ENCODE measurements at places on chromosomes 4 and X. TPM values are rescaled to one million over a fixed set of nuclear protein-coding genes. Genes with fewer than 3 reads are reported as not detected.

MAGEB10 gene
- not detected for total RNA-seq

GPR82 gene
- total RNA-seq = not detected

NEUROG2 gene
- total RNA-seq = not detected

NOX1 gene
- not detected for total RNA-seq

PAGE5 gene
- total RNA-seq = not detected

FAM53A gene
- total RNA-seq = 10.5 TPM

NDUFA1 gene
- total RNA-seq = 54.7 TPM

AMTN gene
- not detected for total RNA-seq

COX7B2 gene
- not detected for total RNA-seq

GAGE12H gene
- not detected for total RNA-seq

ARHGAP24 gene
- total RNA-seq = 15.0 TPM

DIPK2B gene
- not detected for total RNA-seq

PRKG2 gene
- total RNA-seq = 0.90 TPM

ANKRD37 gene
- 3.5 TPM for total RNA-seq

MSANTD1 gene
- total RNA-seq = 2.5 TPM

HTT gene
- 73.6 TPM for total RNA-seq

EOLA1 gene
- 13.9 TPM for total RNA-seq

NALF2 gene
- total RNA-seq = 0.11 TPM

ANAPC4 gene
- 35.6 TPM for total RNA-seq

C4orf36 gene
- 1.6 TPM for total RNA-seq

DAPP1 gene
- total RNA-seq = 2.9 TPM
